PC-3 (cell line): ENCODE measurements at places on chromosomes 2 and 18. TPM values are rescaled to one million over a fixed set of nuclear protein-coding genes. Genes with fewer than 3 reads are reported as not detected.

GALNT14 gene
- 10.2 and 12.7 TPM in 2 replicates for total RNA-seq

RNF144A gene
- total RNA-seq, result 9.5 and 13.1 TPM in 2 replicates

NGEF gene
- total RNA-seq, result 71.3 and 80.2 TPM in 2 replicates

DCC gene
- not detected in 2 replicates for total RNA-seq

GTF2A1L gene
- total RNA-seq, result not detected in 2 replicates

MYO5B gene
- 10.4 and 10.7 TPM in 2 replicates for total RNA-seq

SUMO1 gene
- total RNA-seq, result 98.4 and 115 TPM in 2 replicates

SERPINB4 gene
- total RNA-seq, result 0.40 TPM in 1 of 2 replicates, not detected in the other

EFHD1 gene
- 0.07 TPM in 1 of 2 replicates, not detected in the other for total RNA-seq

MAP4K4 gene
- total RNA-seq, result 133 and 167 TPM in 2 replicates

RUFY4 gene
- not detected in 2 replicates for total RNA-seq

CLHC1 gene
- total RNA-seq, result 1.8 and 3.9 TPM in 2 replicates

EML6 gene
- 5.3 and 15.7 TPM in 2 replicates for total RNA-seq
